ENCODE measurements at places on chromosomes 6 and 20. TPM values are rescaled to one million over a fixed set of nuclear protein-coding genes. Genes with fewer than 3 reads are reported as not detected.
A peak's percentile ranks its signal among the peaks of the same experiment; 100 is the strongest.

DNA sequence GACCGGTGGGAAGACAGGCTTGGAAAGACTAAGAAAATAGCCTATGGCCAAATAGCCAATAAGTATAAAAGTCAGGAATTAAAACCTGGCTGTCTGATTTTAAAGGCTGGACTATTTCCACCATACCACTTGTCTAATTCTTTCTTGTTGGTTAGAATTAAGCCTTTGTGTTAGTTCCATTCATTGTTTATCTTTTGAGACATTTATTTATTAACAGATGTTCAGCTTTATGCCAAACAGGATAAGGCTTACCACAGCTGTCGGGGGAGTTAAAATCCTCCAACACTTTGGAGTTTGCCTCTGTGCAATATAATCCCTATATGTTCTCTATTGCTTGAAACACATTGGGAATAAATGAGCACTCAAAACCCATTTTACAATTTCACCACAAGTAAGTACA is 208.3 kb downstream of the TMEM200A start:
- no peak for ATAC-seq

DNA sequence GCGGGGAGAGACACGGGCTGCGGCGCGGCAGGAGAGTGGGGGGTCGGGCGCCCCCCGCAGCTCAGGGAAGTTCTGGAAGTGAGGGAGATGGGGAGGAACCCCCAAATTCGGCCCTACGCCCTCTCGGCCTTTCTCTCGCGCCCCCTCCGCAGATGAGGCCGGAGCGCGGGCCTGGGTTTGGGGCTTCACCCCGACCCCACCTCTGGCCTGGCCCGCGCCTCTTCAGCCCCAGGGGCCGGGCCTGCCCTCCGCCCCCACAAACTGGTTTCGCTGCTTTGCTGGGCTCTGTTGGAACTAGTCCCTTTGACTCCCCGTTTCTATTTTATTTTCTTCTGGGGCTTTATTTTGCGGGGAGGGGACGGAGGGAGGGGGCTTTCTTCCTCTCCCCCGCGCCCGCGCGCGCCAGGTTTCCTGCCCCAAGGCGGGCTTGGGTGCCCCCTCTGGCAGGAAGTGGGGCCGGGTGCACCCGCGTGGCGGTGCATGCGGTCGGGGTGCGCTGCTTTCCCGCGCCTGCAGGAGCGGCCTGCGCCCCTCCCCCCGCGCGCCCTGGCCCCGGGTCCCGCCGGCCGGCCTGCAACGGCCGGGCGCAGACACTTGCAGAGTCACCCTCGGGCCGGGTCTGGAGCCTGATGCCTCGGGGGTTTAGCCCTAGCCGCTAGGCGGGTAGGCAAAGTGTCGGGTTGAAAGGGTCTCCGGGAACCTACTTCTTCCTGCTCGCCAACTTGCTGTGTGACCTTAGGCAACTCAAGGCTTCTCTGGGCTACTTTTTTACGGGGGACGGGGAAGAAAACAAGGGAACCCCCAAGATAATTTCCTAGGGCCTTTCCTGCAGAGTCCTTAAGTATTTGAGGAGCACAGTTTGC is 1.3 kb downstream of the HMGA1 start:
- ATAC-seq: peak; percentile 25

DNA sequence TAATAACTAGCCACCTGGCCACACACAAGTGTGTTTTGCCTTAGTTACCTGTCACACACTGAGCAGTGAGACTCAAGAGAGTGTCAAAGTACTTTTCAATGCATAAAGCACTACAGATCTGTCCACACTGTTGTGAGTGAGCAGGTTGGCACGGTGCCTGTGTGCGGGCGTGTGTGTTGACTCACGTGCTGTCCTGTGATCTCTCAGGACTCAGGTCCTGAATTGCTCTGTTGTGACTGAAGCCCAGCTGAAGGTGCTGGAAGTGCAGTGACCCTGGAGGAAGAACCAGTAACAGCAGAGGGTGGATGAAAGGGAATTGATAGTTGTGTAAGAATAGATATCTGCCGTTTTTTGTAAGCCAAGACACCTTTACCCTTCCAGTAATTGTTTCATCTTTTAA is 18.3 kb downstream of the SLC16A10 start:
- ATAC-seq: no peak

DNA sequence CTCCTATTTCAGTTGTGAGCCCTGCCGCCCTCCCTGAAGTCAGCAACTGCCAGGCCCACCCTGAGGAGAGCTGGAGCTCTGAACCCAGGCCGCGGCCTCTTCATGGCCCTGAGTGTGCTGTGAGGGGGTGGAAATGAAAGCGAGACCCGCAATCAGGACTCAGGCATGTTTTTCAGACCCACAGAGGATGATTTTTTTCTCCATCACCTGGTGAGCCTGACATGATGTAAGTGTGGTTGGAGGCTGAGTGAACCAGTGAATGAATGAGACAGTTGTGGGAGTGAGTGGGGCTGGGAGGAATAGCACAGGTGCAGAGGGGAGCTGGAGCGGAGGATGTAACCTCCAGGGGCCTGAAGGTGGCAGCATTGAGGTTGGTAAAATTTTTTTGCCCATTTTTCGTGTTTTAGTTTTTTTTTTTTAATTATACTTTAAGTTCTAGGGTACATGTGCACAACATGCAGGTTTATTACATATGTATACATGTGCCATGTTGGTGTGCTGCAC is 18.3 kb downstream of the RAET1L start:
- ATAC-seq: no peak

DNA sequence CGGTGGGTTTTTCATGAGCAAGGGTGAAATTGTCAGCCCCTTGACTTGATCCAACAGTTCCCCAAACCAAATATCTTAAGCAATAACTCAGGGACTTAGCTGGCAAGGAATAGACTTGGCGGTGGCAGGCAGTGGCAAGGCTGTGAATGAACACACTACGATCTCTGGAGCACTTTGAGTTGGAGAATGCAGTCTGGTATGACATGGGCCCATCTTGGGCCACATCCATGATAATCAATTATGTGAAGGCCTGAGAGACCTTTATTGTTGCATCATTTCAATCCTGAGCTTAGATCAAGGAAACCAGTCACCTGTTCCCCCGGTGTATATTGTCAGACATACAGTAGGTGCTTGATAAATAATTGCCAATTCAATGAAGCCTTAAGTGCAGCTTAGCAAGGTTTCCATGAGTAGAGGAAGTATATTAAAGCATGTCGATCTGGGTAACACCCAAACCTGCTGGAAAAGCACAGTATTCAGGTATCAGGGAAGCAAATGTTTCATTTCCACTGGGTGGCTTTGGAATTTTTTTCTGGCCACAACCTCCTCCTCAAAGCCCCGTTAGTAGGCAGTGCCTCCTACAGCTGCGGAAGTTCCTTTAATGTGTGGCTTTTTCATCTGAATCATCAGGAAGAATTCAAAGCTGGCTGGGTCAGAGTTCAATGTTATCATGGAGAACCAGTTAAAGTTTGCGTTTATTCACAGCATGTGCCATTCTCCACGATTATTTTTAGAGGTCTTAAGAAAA is 10.2 kb downstream of the CASS4 start:
- ATAC-seq: peak; percentile 72

GRCh38 chr6:3305216-3305565 is 46.4 kb downstream of the PSMG4 start:
- ATAC-seq: no peak

- ATAC-seq: no peak
These were observed 23.8 kb downstream of the RBM38 start for GRCh38 chr20:57414867-57415592.

DNA sequence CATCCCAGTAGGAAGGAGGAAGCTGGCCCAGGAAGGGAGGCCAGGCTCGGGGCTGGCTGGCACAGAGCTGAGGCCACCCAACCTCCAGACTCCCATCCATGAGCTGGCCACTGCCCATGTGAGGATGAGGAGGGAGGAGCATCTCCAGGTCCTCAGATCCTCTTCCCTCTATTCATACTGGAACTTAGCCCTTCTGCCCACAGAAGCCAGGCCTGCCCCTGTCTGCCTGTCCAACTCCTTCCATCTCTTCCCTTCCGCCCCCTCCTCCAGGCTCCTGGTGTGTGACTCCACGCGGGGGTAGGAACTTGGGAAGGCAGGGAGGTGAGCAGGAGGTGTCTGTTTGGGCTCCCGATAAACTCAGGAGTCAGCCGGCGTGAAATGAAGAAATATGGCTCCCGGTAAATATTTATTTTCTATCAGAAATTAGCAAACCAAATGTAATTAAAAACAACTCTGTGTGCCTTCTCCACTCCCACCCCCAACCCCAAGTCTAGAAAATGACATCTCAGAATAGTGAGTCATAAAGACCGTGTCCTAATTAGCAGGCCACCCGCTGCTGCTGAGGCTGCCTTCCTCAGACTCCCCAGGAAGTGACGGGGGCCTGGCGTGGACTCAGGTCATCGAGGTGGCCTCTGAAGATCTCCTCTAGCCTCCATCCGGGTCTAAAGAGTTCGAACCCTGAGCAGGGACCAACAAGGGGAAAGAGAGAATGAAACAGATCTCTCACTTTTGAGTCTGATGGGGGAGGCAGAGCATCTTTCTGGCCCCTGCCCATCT is 81.9 kb downstream of the MDGA1 start:
- ATAC-seq: peak; percentile 30

- no peak for ATAC-seq
These were observed 72.2 kb downstream of the RWDD2A start for GRCh38 chr6:83265384-83265783.

- peak; percentile 85 for ATAC-seq
These were observed 39.6 kb upstream of the OGFRL1 start for GRCh38 chr6:71248878-71249544.

- ATAC-seq: no peak
These were observed 1.6 kb upstream of the MED23 start for GRCh38 chr6:131629651-131630050.

DNA sequence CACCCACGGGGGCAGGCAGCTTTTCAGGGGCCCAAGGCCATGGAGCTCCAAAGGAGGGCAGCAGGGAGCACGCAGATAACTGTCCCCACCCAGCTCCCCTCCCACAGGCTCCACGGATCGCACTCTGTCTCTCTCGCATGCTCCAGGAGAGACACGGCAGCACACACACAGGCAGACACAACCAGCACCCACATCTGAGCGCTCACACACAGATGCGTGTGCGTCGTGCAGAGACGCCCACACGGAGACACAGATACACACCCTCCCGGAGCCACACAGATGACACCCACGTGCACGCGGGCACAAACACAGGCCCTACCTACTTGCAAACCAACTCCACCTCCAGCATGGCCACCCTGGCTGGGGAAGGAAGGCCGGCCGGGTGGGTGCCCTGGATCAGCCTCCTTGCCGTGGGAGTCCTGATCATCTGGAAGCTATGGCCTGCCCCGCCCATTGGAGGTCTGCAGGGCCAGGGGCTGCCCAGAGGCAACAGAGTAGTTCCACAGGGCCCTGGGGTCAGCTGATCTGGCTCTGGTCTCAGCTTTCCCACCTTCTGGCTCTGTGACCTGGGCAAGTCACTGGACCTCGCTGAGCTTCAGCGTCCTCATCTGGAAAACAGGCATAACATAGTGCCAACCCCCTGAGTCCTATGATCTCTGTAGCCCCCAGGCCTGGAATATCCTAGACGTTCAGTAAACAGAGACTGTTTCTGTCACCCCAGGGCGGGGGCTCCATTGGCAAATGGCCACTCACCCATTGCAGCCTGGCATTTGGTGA is 31.5 kb downstream of the AAR2 start:
- ATAC-seq: no peak

DNA sequence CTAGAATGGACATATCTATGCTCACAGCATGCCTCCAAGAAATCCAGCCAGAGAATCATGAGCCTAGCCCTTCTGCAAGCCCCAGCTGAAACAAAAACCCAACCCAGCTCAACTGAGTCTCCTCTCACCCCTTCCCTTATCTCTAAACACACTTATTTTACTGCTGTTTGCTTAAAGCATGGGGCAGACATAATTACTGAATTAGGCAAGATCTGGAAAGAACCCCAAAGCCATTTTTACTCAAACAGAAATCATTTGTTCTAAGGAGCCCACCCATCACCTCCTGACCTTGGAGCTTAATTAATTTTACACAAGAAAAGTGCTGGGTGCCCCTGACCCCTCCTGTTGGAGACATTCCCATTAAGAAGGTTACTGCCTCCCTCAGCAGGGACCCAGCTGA is 291.6 kb downstream of the MAFB start:
- no peak for ATAC-seq

DNA sequence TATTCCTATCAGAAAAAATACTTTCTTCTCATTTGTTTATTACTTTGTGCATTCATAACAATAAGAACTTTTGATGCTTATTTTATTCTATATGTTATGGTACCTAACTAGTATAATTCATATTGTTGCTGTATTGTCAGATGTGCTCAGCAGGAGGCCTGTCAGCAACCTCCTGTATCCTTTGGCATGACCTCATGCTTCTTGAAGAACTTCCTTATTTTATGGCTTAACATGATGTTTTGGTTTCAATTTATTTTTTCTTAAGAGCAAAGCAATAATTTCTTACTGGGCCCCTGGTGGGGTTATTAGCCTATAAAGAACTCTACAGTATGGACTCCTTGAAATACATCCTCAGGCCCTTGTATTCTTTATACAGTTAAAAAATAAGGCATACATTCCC is 17.3 kb downstream of the GGTLC1 start:
- ATAC-seq: no peak

- ATAC-seq: no peak
These were observed 104.0 kb downstream of the ISM1 start for GRCh38 chr20:13325033-13325432.

DNA sequence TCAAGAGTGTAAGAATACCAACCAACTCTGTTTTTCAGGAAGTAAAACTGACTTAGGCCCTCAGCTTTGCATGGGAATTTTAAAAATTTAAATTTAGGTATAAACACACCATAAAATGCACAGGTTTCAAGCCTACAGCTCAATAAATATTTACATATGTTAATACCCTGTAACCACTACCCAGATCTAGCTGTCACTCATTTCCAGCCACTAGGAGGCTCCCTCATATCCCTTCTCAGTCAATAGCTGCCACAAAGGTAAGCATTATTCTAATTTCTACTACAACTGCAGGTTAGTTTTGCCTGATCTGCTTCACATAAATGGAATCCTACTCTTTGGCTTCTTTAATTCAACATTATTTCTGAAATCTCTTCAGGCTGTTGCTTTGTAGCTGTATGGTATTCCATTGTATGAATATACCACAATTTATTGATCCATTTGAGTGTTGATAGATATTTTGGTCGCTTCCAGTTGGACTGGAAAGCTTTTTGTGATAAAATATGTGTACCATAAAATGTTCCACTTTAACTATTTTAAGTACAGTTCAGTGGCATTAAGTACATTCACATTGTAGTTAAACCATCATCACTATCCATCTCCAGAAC is 32.5 kb upstream of the MEI4 start:
- no peak for ATAC-seq

GRCh38 chr6:34018026-34018425 is 127.9 kb downstream of the GRM4 start:
- no peak for ATAC-seq

GRCh38 chr20:33667245-33667675 is 517 bp downstream of the ACTL10 start:
- no peak for ATAC-seq

The PXDC1 gene
- total RNA-seq: 4.1 TPM

The TRIM31 gene
- 0.75 TPM for total RNA-seq

The LATS1 gene
- 21.2 TPM for total RNA-seq

The VSX1 gene
- total RNA-seq: 0.36 TPM

The F13A1 gene
- total RNA-seq: 1.4 TPM

The FAM209B gene
- total RNA-seq: not detected

The EPPIN gene
- total RNA-seq: 1.7 TPM

The AGER gene
- total RNA-seq: 9.5 TPM

The MACROD2 gene
- 10.4 TPM for total RNA-seq

The CLIC5 gene
- 1.3 TPM for total RNA-seq

The SLC17A2 gene
- 0.14 TPM for total RNA-seq

All from motor neuron (in vitro differentiated cells).